ENCODE measurements at places on chromosomes 16 and 17. TPM values are rescaled to one million over a fixed set of nuclear protein-coding genes. Genes with fewer than 3 reads are reported as not detected.

GRCh38 chr17:81331527-81332043, 36.5 kb upstream of the SLC38A10 start:
- H3K4me3 ChIP-seq, result no peak overlapping the region
- no peak for DNase-seq
- peaks cover 28% of the 10 kb centered on the region for H3K4me1 ChIP-seq
- H3K27ac ChIP-seq, result no peak overlapping the region

DNA sequence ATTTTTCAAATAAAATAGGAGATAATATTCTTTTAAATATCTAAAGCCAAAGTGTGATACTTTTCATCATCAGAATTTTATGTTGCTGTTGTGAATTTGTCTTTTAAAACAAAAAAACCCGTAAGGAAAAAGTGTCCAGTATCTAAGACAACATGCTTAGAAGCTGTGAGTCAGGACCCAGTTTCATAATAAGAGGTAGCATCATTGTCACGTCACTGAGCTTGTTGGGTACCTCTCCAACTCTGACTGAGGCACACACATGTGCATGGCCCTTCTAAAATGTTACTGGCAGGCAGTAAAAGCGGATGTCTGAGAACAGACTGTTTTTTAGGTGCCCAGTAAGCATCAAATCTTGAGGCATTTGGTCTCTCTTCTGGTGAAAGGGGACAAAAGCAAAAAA, 2.5 kb downstream of the CIAPIN1 start:
- peaks cover 18% of the 10 kb centered on the region for H3K4me1 ChIP-seq
- no peak overlapping the region for H3K4me3 ChIP-seq
- DNase-seq, result no peak
- H3K27me3 ChIP-seq, result no peaks in the 10 kb centered on the region
- no peak overlapping the region for H3K27ac ChIP-seq

DNA sequence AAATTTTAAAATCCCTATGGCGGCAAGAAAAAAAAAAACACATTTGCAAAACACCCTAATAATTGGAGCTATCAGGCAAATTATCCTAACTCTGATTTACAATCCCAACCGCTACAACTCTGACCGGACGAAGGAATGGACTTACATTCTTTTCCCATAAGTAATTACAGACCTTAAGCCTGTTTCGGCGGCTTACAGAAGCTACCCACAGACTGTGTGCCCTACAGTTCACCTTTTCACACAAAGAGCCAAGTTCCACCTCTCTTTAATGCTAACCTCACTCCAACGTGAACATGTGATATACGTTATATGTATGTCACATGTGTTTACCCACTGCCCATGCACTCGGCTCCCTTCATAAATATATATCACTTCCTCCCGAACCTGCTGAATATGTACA, 8.7 kb upstream of the MEAK7 start:
- no peak for DNase-seq
- no peaks in the 10 kb centered on the region for H3K4me1 ChIP-seq
- no peak overlapping the region for H3K27ac ChIP-seq
- no peaks in the 10 kb centered on the region for H3K27me3 ChIP-seq

DNA sequence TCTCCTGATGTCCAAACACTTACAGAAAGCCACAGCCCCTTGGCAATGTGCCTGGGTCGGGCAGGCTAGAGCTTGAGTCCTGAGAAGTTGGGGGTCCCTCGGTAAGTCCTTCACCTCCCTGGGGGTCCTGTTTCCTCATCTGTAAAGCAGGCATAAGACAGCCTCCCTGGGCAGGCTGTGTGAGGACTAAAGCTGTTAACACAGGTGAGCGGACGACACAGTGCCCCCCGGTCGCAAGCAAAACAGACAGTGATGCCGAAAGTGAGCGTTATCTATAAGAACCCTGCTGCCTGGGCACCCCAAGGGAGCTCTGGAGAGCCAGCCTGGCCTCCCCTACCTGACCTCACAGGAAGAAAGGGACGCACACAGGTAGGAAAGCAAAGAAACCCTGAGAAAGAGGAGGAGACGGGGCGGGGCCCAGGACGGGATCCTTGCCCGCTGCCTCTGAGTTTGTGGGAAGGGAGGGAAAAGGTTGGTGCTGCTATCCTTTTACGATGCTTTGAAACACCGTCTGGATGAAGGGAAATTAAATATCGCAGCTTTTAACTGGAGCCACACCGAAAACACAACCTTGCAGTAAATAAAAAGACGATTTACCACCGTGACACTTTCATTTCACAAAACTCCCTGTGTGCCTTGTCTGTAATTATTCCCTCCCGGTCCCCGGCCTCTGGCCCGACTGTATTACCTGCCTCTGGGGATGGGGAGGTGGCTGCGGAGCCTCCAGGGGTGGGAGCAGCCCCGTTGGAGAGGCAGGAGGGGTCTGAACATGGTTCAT, 67.1 kb downstream of the ENGASE start:
- no peak overlapping the region for H3K4me3 ChIP-seq
- H3K27me3 ChIP-seq, result no peaks in the 10 kb centered on the region
- H3K4me1 ChIP-seq, result no peaks in the 10 kb centered on the region
- no peak for DNase-seq
- no peak overlapping the region for H3K27ac ChIP-seq
- no peaks in the 10 kb centered on the region for H3K36me3 ChIP-seq

Gene SMIM36
- total RNA-seq, result not detected

Gene RANGRF
- 6.9 TPM for total RNA-seq

Gene TAC4
- not detected for total RNA-seq

All from liver (tissue), 10 donors.